ENCODE measurements at places on chromosomes 5 and 9.

GRCh38 chr5:30436691-30437090, 756.8 kb upstream of the CDH6 start:
- no peaks in the 10 kb centered on the region for H3K4me1 ChIP-seq
- no peaks in the 10 kb centered on the region for H3K36me3 ChIP-seq
- no peaks in the 10 kb centered on the region for H3K27me3 ChIP-seq
- no peak for DNase-seq
- H3K27ac ChIP-seq = no peak overlapping the region

DNA sequence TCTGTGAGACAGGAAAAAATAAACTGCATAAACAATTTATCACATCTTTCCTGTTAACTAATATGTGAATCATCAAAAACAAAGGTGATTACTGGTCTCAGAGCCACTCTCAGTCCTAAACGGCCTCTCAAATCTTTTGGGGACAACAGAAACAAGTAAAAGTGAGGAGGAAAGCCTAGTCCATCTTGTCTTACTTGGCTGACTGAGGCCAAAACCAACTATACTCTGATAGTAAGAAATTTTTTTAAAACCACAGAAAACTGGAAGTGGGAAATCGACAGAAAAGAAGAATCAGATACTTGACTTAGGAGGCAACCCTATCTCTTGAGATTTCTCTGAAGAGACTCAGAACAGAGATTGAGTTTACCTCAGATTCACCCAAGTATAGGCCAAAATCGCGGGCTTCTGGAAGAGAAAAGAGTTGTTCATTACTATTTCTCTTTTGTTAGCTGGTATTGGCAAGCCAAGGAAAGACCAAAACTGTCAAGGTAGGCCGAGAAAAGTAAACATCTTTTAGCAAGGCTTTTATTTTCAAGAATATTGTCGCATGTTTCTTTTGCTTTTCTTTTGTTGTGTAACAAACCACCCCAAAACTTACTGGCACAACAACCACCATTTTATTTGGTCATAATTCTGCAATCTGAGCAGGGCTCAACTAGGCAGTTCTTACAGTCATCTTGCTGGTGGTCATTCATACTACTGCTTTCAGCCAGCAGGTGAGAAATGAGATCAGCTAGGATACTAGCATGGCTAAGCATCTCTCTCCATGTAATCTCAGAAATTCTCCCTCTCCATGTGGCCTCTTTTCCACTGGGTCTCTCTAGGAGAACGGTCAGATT, 46.1 kb downstream of the RFX3 start:
- peaks cover 18% of the 10 kb centered on the region for H3K36me3 ChIP-seq
- H3K4me3 ChIP-seq = no peak overlapping the region
- H3K4me1 ChIP-seq = peaks cover 43% of the 10 kb centered on the region

DNA sequence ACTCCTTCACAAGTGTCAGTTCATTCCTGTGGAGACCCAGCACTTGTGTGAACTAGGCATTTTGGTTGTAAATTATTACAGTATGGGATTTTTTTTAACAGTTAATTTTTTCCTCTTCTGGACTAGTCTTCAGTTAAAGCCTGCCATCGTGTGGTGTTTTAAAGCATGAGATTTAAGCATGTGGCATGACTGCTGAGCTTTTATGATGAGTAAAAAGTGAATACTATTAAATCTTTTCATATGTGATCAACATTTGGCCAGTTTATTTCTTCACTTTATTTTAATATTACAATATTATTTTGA, 25.0 kb downstream of the LMNB1 start:
- H3K36me3 ChIP-seq = peaks cover 13% of the 10 kb centered on the region
- H3K27me3 ChIP-seq = no peaks in the 10 kb centered on the region
- H3K27ac ChIP-seq = no peak overlapping the region
- no peak for DNase-seq
- no peak overlapping the region for H3K4me3 ChIP-seq

DNA sequence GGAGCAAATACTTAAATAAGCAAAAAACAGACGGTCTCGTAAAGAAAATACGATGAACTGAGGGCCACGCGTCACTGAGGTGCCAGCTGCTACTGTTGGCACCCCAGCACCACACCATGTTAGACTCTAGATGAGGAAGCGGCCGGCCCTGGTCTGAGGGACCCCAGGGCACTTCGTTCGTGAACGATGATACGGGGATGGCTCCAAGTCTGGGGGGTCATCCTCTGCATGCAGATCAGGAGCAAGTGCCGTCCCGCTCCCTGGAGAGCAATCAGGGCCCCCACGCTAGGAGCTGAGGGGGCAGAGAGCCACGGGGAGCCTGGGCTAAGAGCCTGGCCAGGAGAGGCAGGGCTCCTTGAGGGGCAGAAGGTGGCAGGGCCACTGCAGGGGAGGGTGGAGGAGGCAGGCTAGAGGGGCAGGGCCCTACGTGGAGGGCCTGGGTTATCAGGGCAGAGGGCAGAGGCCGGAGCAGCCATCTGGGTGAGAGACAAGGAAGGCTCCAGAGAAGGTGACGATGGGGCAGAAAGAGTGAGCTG, 24.1 kb downstream of the SARDH start:
- H3K27ac ChIP-seq = peak overlapping the region; percentile 47
- peaks cover 28% of the 10 kb centered on the region for H3K27me3 ChIP-seq
- H3K36me3 ChIP-seq = no peaks in the 10 kb centered on the region
- H3K4me1 ChIP-seq = peaks cover 17% of the 10 kb centered on the region
- H3K4me3 ChIP-seq = no peak overlapping the region
- DNase-seq = no peak

DNA sequence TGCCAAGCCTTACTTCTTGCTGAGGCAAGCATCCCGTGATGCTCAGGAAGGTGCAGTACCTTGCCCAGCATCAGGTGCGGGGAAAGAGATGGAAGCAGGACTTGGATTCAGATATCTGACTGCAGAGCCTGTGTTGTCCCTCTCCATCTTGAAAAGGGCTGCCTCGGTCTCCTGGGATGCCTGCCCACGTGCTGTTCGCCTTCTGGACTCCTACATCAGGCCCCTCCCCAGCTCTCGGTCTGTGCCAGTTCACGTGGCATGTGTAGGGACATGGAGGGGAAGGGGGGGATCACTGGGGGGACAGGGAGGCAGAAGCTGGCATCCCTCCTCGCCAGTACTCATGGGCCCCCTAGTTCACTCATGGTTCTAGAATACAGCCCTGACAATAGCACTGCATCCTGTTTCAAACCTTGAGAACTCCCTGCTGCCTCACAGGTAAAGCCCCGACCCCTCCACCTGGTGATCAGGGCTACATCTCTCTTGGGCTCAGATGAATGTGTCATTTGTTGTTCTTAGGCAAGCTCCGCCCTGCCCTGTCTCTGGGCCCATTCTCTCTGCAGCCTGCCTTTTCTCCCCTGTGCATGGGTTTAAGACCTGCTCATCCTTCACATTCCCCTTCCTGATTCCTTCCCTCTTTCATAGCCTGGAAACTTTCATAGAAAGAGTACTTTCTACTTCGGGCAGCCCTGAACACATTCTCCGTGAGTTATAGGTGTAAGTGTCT, 38.9 kb upstream of the SLC25A51 start:
- peaks cover 4% of the 10 kb centered on the region for H3K36me3 ChIP-seq
- H3K4me3 ChIP-seq = no peak overlapping the region
- no peak overlapping the region for H3K27ac ChIP-seq
- H3K4me1 ChIP-seq = no peaks in the 10 kb centered on the region

DNA sequence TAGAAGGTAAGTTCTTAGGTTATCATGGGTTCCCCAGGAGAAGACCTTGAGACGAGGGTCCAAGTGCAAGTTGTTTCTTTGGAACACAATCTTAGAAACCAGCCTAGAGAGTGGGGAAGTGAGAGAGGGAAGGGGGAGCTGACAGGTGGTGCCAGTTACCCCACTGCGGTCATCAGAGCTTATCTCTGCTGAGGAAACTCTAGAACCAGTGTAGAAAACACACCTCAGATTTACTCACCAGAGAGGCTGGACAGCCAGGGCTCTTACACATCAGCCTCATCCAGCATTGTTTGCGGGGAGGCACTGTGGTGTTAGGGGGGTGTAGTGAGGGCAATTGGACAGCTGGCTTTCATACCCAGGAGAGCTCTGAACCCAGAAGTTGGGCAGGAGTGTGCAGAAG, 206.5 kb upstream of the RAI14 start:
- H3K4me3 ChIP-seq = no peak overlapping the region
- no peaks in the 10 kb centered on the region for H3K36me3 ChIP-seq
- H3K27me3 ChIP-seq = peaks cover 71% of the 10 kb centered on the region
- no peaks in the 10 kb centered on the region for H3K4me1 ChIP-seq
- H3K27ac ChIP-seq = no peak overlapping the region
- DNase-seq = no peak

DNA sequence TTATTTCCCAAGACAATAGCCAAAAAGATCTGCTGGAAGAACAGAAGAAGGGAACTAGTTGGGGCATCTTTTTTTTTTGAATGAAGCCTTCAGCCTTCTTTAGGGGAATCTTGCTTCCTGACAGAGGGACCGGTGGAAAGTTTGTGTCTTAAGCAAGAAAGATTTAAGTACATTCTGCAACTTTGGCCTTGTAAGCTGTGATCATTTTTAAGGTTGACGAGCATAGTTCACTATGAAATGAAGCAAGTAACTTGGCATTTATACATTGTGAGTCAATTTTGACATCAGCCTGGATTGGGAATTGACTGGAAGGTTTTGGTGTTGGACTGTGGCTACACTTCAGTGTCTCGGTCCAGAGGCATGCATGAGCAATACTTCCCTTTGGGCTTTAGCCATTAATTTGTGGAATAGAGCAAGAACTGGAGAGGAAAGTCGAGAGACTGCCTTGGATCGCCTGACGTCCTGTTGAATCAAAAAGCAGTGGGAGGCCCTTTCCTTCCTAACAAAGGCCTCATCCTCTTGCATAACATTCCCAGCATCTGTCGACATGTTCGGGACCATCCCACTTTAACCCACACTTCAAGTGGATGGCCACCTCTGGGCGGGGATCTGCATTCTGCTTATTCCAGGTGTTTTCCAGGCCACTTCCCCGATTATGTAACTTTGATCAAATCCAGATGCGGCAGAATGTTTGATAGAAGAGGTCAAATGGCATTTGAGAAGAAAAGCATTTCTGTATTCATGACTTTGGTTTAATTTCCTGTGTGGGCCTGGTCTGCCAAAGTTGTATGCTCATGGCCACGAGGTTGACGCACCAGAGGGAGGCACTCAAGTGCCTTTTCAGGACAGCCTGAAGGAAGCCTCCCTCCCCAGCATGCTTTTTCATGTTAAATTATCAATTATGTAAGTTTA, 12.5 kb downstream of the ABL1 start:
- no peak for DNase-seq
- H3K27me3 ChIP-seq = no peaks in the 10 kb centered on the region
- no peak overlapping the region for H3K4me3 ChIP-seq
- H3K4me1 ChIP-seq = peaks cover 23% of the 10 kb centered on the region
- H3K27ac ChIP-seq = no peak overlapping the region
- peaks cover 13% of the 10 kb centered on the region for H3K36me3 ChIP-seq

DNA sequence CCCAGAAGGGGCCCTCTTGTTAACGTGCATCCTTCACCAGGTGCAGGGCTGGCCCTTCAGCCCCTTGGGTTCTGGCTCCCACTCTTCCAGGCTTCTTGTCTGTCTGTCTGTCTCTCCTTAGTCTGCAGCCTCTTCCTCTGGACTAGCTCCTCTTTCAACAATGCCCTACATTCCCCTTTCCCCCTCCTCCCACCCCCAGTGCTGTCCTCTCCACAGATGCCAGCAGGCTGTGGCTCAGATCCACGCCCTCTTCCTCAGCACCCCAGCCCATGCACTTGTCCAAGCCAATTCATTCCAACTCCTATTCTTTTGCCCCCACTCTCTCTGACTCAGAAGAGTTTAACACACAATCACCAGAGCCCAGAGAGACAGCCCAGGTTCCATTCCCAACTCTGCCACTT, 45.2 kb upstream of the ALDH1B1 start:
- peak overlapping the region; percentile 30 for H3K27ac ChIP-seq
- H3K27me3 ChIP-seq = peaks cover 50% of the 10 kb centered on the region
- no peak for DNase-seq
- no peak overlapping the region for H3K4me3 ChIP-seq

GRCh38 chr5:14452685-14453454, 128.7 kb upstream of the OTULINL start:
- no peak for DNase-seq
- no peak overlapping the region for H3K27ac ChIP-seq
- no peak overlapping the region for H3K4me3 ChIP-seq

DNA sequence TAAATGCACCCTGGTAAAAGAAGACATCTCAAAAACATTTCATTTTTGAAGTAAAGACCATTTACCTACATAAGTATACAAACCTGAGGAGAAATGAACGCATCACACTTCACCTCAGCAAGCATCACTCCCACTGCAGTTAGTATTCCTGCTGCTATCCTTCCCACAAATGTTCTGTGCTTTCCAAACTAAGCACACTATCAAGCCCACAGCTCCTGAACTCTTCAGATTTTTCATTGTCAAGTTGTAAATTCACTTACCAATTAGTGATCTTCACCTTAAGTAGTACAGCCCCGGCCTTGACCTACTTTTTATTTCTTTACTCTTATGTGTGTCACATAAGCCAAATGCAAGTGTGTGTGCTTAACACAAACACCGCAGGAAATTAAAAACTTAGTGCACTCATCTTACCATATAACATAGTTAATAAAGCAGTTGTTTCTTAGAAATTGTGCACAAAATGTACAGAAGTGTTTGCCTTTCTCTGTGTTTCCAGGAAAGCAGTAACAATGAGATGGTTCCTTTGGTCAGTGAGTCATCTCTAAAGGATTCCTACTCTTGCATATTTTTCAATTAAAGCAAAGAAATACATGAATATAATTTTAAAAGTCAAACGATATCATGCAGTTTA, 169.4 kb downstream of the APBA1 start:
- no peaks in the 10 kb centered on the region for H3K4me1 ChIP-seq
- H3K27ac ChIP-seq = no peak overlapping the region
- H3K27me3 ChIP-seq = peaks cover 4% of the 10 kb centered on the region
- H3K4me3 ChIP-seq = no peak overlapping the region
- no peaks in the 10 kb centered on the region for H3K36me3 ChIP-seq
- no peak for DNase-seq

DNA sequence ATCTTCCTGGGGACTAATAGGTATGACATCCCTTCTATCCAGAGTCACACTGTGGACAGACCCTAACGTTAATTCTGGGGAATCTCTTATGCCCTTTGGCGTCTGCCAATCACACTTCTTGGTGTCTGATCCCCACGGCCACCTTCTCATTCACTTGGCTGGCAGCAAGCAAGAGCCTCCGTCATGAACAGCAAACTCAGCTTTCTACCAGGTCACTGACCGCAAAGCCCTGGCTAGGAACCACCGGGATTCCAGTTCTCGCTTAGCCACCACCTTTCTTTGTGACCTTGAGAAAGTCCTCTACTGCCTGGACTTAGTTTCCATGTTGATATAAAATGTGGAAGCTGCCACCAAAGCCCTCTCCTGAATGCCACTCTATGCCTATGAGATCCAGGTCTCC, 67.7 kb upstream of the FCN1 start:
- H3K4me1 ChIP-seq = no peaks in the 10 kb centered on the region
- H3K27ac ChIP-seq = no peak overlapping the region
- no peaks in the 10 kb centered on the region for H3K36me3 ChIP-seq
- H3K27me3 ChIP-seq = peaks cover 10% of the 10 kb centered on the region

Measured in central memory CD8-positive, alpha-beta T cell (primary cell).